ENCODE measurements at places on chromosomes 2 and 18.

- DNase-seq = no peak
These were observed 18.0 kb upstream of the PDE1A start for GRCh38 chr2:182444806-182445205.

DNA sequence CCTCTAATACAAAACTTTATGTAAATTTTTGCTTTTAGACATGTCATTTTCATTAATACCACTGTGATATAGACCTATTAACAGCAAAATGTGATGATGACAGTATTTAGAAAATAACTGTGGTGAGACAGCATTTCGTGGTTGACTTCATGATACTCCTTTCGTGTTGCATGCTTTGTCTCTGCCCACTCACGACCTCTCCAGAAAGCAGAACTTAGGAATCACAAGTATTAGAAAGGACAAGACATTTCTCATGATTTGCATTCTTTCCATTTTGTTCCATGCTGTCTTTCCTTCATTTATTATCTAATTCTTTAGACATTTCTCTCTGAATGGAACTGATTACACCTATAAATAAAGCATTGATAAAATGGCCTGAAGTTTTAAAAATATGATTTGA, 85.2 kb upstream of the POU3F3 start:
- no peak for DNase-seq

DNA sequence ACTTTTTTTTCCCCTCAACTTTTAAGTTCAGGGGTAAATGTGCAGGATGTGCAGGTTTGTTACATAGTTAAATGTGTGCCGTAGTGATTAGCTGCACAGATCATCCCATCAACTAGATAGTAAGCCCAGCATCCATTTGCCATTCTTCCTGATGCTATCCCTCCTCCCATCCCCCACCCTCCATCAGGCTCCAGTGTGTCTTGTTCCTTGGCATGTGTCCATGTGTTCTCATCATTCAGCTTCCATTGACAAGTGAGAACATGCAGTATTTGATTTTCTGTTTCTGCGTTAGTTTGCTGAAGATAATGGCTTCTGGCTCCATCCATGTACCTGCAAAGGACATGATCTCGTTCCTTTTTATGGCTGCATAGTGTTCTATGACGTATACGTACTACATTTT, 47.2 kb upstream of the STON1 start:
- DNase-seq = no peak

GRCh38 chr2:239021224-239021623, 173.3 kb downstream of the TWIST2 start:
- DNase-seq = no peak

GRCh38 chr2:68316111-68316510, 3.6 kb downstream of the CNRIP1 start:
- DNase-seq = no peak

GRCh38 chr18:25560369-25560768, 208.4 kb upstream of the ZNF521 start:
- no peak for DNase-seq

DNA sequence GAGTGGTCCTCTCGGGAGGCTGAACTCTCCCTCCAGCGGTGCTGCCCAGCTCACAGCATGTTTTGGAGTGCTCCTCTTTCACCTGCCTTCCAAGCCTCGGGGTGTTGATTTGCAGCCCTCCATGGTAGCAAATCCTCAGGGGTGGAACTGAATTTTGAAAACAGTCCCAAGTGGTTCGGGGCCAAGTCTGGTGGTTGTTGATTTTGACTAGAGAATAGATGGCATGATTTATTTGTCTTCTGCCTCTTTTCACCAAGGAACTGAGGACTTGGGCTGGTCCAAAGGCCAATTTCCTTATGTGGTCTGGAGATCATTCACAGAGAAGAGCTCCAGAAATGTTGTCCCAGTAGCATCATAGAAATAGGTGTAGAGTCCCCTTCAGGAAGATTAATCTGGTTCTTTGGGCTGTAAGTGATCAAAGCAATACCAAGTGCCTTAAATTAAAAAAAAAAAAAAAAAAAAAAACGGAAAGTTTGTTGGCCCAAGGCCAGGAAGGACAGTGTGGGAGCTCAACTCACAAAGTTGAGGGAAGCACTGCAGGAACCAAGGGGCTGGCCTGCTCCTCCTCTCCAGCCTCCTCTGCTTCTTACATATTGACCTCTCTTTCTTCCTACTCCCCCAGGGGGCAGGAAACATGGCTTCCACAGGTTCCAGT, 2.5 kb upstream of the DES start:
- DNase-seq = no peak

Data from right renal pelvis (tissue), 4 donors.